ENCODE measurements at places on chromosomes 12 and 14.

GRCh38 chr14:19947413-19948090 is 16.8 kb downstream of the OR4K1 start:
- DNase-seq: no peak

GRCh38 chr12:97573901-97574300 is 111.3 kb downstream of the RMST start:
- DNase-seq: no peak

- DNase-seq: no peak
Measured at GRCh38 chr14:36520601-36521525, 831 bp upstream of the NKX2-1 start.

GRCh38 chr12:93638095-93638494 is 39.1 kb upstream of the CRADD start:
- DNase-seq: no peak
